ENCODE measurements at places on chromosomes 7 and 10.

DNA sequence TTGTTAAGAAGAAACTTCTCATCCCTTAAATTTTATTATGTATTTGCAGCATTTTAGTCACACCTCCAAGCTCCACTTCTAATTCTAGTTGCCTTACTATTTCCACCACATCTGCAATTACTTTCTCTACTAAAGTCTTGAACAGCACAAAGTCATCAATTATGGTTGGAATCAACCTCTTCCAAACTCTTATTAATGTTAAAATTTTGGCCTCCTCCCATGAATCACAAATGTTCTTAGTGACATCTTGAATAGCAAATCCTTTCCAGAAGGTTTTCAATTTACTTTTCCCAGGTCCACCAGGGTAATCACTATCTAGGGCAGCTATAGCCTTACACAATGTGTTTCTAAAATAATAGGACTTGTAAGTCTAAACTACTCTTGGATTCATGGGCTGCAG lies 126.3 kb upstream of the POM121L12 start:
- no peak for DNase-seq

- no peak for DNase-seq
These were observed 159.7 kb downstream of the CELF2 start for GRCh38 chr10:11177381-11177780.

DNA sequence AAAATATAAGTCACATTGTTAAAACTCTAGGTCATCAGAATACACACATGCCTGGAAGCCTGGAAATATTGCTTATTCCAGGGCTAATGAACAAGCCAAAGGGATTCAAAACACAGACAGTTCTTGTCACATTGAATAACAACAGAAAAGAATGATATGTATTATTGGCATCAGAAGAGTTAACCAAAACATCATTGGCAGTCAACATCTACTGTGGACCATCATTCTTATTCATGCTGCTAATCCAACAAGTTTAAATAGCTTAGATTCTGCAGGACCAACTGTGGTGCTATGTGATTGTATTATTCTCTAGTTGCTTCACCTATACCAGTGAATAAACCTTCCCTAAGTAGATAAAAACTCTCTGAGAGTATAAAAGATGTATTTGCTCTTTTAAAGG lies 198.3 kb downstream of the NEBL start:
- DNase-seq, result no peak

DNA sequence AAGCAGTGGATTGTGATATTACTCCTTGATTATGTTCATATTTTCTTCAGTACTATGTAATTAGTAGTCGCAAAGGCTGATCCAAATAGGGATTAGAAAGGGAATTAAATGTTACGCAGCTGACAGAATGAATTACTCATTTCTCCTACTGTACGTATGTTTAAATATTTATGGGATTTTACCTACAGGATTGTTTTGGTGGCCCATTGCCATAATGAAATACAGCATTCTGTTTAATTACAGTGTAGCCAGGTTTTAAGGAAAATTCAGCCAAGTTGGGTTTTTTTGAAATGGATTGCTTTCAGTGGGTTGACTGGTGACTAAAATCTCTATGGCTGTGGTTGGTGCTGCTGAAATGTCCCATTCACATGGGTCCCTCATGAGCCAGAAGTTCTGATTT lies 197.7 kb upstream of the GRB10 start:
- DNase-seq, result no peak

DNA sequence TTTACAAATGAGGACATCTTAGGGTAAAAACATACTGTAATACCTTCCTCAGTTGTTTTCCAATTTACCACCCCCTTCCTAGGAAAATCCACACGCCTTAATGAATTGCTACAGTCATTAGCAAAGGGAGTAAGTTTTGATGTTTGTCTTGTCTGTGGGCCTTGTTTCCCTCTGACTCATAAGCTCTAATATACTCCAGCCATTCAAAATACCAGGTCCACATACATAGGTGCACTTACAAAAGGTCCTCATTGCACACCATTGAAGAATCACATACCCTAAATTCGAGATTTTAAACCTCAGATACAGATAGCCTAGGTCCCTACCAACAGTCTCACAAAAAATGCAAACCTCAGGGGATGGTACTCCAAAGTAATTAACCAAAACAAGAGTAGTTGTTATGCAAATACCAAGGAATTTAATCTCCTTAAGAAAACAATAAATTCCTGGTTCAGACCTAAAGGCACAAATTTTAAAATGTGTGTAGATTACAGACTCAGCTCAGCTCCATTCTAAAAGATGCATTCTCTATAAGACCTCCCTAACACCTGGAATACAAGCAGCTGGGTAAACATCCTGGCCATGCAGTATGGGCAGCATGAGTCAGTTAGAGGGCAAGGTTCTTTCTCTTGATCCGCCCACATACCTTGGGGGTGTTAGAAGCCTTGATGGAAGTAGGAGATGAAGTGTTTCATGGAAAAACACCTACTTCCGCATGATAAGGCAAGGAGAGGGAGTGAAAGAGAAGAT lies 3.0 kb upstream of the LIPK start:
- DNase-seq, result no peak

DNA sequence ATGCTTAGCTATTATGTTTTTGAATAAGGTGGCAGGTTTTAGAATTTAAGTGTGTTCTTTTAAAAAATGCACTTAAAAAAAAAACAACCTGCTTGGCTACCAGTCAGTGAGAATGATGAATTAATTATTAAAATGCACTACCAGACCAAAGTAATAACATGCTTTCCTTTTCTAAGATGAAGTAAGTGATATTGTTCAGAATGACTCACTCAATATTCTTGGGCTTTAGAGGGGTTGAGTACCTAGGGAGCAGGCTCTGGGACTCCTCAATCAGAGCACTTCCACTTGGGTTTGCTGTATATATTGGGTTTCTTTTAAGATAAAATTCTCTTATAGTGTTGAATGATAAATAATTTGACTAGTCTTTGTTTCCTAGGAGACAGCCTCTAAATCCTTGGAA lies 8.6 kb downstream of the STAM start:
- DNase-seq, result no peak

DNA sequence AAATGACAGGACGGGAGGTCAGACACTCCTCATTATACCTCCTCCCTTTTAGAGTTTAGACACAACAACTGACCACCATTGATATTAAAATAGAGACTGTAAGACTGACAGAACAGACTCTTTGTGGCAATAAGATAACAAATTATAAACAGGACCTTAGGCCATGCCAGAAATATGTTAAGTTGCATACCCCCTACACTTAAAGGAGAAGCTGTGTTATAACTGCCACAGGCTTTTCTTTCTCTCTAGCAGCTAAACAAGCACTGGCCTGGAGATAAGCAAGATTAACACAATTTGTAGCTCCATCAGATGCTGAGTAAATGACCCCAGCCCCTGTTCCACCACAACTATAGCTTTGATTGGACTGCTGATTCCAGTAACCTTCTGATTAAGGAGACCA lies 10.5 kb upstream of the UNC5B start:
- DNase-seq, result no peak

DNA sequence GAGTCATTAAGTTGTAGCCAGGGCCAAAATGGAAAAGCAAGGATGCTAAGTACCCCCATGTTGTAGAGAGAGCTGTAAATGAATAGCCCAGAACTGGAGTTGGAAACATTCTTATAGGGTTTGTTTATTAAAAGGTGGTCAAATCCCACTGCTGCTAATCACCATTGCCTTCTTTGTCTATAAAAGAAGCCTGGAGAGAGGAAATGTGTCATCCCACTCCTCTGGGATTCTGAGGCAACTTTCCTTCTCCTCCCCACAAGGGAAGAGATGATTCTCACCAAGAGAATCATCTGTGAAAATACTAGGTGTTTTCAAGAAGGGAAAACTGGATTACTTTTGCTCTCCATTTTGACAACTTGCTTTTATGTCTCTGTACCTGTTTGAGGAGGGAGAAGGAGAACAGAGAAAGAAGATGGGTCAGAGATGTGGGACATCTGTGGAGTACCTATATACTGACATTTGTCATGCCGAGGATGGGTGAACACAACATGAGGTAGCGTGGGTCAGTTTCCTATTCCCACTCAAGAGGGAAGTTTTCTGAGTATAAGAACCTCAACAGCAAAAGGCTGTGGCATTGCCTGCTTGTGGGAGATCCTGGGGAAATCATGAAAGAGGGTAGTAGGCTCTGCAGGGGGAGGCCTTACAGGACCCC lies 262.2 kb downstream of the KIF20B start:
- no peak for DNase-seq

DNA sequence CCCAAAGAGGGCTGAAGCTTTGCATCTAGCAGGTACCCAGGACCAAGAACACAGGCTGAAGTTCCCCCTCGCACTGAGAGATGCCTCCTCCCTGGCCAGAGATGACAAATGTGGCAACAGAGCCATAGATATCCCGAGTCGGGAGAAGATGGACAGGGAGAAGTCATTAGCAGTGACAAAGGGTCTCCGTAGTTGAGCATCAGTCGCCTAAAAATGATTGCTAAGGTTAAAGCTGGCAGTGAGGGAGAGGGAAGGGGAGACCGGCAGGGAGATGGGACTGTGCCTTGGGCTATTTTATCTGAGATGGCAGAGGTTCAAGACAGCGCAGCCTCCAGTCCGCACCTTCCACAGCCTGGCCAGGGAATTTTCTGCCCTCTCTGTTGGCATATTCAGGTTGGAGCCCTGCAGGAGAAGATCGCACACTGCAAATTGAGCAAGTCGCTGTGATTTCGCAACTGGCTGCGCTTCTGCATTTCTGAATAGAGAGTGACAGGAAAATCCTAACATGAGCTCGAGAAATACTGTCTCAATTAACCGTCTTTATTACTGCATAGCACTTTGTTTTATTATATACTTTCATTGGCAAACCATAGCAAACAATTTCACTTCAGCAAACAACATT lies 238.9 kb upstream of the GPR26 start:
- no peak for DNase-seq

DNA sequence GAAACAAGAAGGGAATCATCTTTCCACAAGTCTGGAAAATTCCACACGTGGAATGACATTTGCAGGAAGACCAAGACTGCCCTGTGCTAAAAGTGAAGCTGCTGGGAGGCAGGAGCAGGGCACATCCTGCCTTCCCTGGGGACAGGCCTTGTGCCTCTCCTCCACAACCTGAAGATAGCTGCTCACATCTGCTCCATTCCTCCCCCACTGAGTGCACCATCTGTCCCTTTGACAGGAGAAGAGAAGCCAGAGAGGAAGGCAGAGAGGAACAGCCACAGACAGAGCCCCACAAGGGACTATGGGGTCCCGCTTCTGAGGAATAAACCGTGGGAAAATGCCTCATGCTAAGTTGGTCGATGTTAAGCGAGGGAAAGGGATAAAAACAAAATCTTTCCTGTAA lies 15.9 kb upstream of the FAM171A1 start:
- no peak for DNase-seq

All from ovary (tissue), 10 donors.